ENCODE measurements at places on chromosomes 5 and 9.

- no peak for DNase-seq
These were observed 29.9 kb downstream of the RUSC2 start for GRCh38 chr9:35519692-35520363.

DNA sequence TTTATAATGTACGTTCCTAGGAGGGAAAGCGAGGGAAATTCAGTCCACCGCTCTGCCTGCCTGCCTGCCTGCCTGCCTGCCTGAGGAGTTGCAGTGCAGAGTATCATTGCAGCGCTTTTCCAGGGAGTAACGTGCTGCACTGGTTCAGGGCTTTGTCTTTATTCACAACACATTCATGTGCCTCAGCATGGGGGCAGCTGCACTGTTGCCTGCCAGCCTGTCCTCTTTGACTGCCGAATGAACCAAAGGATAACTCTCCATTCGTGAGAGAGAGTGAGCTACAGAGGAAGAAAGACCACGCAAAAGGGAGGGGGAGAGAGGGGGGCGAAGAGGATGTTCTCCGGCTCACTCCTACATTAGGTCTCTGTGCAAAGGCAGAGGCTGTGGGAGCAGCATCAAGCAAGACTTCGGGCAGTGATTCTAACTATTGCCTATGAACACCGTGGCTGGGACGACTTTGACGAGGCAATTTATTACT, 791.2 kb downstream of the MAT2B start:
- DNase-seq = no peak

- no peak for DNase-seq
These were observed 22.7 kb upstream of the QSOX2 start for GRCh38 chr9:136268318-136268717.

GRCh38 chr5:175842506-175842905, 28.9 kb upstream of the CPLX2 start:
- no peak for DNase-seq

- no peak for DNase-seq
These were observed 72.2 kb upstream of the ADAMTS19 start for GRCh38 chr5:129387944-129388343.

- DNase-seq = peak; percentile 2
These were observed 179.5 kb downstream of the YTHDC2 start for GRCh38 chr5:113692891-113693457.

DNA sequence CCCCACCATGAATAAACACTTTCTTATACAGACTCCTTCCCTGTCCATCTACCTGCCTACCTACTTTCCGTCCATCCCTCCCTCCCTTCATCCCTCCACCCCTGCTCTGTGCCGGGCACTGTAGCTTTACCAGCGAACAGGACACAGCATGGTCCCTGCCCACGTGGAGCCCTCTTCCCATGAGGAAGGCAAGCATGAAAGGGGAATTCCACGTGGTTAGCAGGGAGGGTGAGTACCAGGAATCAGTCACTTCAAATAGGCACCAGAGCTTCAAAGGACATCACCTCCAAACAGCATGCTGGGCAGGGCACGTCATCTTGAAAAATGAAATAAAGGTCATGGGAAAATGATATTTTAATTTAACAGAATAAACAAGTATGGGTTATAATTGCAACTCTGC, 35.0 kb upstream of the TDRD7 start:
- no peak for DNase-seq

GRCh38 chr5:137308311-137308710, 190.8 kb downstream of the SPOCK1 start:
- DNase-seq = no peak

DNA sequence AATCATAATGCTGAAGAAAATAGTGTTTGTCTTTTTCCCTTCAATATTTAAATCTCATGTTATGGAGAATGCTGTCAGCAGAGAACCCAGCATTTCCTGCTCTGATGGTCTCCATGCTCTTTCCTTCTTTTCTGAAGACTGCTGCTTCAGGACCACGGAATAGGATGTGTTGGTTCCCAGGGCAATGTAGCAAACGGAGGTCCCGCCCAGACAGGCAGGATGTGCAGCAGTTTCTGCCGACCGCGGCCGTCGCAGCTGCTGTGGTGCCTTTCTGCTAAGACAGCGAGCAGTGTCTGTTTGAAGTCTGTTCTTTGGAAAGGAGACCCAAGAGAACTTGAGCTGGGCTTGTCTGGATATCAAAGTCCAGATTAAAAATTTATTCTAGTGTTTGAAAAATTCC, 654.3 kb downstream of the CCDC171 start:
- DNase-seq = peak; percentile 78

GRCh38 chr5:159157552-159157951, 51.8 kb downstream of the RNF145 start:
- DNase-seq = no peak

- no peak for DNase-seq
These were observed 631.9 kb downstream of the PSAT1 start for GRCh38 chr9:78928625-78929405.

GRCh38 chr9:32442433-32442832, 58.0 kb downstream of the ACO1 start:
- no peak for DNase-seq

- no peak for DNase-seq
These were observed 89.0 kb upstream of the MAP1B start for GRCh38 chr5:72018143-72018803.

GRCh38 chr9:134477342-134477925, 151.2 kb downstream of the RXRA start:
- no peak for DNase-seq

DNA sequence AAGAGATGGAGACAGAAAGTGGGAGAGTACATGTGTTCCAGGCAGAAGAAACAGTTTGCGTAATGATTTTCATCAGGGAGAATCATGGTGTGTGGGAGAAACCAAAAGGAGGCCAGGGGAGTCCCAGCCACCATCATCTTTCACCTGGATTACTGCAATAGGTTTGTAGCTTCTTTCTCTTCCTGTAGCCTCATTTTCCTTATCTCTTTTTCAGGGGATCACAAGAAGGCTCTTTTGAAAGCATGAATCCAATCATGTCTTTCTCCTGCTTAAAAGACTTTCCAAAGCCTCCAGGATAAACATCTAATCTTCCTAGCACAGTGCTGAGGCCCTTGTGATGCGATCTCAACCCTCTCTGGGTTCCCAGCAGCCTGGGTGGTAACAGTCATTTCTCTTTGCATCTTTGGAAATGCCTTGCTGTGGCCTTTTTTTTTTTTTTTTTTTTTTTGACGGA, 10.3 kb upstream of the GPBP1 start:
- no peak for DNase-seq

- DNase-seq = no peak
These were observed 75.9 kb downstream of the TENT4A start for GRCh38 chr5:6788956-6789649.

GRCh38 chr5:173744551-173744950, 128.1 kb upstream of the BOD1 start:
- DNase-seq = no peak

DNA sequence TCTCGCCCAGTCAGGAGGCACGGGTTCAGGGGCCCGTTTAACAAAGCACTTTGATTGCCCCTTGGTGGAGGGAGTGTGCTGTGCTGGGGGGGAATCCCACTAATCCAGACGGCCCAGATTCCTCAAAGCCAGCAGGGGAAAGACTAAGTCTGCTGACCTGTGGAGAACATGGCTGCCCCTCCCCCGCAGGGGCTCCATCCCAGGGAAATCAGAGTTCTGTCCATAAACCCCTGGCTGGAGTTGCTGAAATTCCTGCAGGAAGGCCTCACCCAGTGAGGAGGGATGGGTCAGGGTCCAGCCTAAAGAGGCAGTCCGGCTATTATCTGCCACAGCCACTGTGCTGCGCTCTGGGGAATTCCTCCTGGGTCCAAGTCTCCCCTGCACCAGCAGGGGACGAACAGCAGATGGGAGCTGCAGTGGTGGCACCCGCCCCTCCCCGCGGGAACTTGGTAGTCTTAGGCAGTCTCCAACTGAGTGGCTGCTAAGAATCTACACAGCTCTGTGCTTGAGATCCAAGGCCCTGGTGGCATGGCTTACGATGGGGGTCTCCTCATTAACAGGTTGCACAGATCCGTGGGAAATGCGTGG, 174.0 kb upstream of the DAB2 start:
- DNase-seq = no peak

- peak; percentile 71 for DNase-seq
These were observed 596 bp upstream of the CDC37L1 start for GRCh38 chr9:4678679-4679267.

GRCh38 chr5:138655530-138656190, 80.5 kb upstream of the HSPA9 start:
- DNase-seq = no peak

GRCh38 chr5:82097-82496, 9.9 kb upstream of the PLEKHG4B start:
- DNase-seq = no peak

- DNase-seq = no peak
These were observed 81.2 kb upstream of the TRIM32 start for GRCh38 chr9:116605904-116606341.

DNA sequence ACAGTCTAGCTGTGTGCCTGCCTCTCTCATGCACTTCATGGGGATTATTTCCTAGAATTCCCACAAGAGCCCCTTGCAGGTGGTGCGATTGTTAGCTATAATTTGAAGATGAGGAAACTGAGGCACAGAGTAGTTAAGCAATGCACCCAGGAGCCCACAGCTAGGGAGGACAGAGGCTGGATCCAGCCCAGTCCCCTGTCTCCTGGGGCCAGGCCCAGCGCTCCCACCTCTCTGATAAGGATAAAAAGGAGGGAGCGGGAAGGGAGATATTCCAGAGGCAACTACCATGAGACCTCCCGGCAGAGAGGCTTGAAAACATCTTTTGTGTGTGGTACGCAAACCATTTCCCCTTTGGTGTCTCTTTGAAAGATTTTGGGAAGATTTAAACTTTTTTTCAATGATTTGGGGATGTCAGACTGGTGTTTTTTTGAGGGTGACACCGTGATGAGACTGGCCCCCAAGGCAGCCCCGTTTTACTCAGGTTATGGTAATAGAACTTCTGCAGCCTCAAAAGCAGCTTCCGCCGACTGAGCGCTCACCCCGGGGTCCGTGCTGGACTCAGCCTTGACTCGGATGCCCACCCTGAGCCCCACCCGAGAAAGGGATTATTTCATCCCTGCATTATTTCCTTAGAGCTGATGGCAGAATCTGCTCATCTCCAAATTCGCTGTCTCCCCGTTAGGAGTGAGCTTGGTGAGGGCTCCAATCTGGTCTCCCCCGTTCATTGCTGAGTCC, 144.7 kb upstream of the IER5L start:
- DNase-seq = no peak

DNA sequence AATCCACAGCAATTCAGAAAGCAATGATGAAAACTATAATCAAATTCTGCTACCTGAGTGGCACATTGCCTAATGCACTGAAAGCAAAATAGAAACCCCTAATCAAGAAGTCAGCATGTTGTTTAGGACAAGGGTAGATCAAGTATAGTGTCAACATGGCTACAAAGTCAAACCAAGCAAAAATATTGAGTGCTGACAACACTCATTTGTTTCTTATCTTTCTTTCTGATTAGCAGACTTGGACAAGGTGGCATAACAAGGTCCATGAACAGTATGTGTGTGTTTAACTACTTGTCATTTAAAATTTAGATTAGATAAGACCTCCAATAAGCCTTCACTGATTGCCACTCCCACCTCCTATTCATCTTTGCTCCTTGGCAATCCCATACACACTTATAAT, 332.4 kb downstream of the KIAA0825 start:
- no peak for DNase-seq

- no peak for DNase-seq
These were observed at the start of gene CCL27 for GRCh38 chr9:34662526-34663302. Gene CCL27, minus strand, starts transcription at chr9:34662657. Its CDS starts 24 bp downstream, at chr9:34662633.

DNA sequence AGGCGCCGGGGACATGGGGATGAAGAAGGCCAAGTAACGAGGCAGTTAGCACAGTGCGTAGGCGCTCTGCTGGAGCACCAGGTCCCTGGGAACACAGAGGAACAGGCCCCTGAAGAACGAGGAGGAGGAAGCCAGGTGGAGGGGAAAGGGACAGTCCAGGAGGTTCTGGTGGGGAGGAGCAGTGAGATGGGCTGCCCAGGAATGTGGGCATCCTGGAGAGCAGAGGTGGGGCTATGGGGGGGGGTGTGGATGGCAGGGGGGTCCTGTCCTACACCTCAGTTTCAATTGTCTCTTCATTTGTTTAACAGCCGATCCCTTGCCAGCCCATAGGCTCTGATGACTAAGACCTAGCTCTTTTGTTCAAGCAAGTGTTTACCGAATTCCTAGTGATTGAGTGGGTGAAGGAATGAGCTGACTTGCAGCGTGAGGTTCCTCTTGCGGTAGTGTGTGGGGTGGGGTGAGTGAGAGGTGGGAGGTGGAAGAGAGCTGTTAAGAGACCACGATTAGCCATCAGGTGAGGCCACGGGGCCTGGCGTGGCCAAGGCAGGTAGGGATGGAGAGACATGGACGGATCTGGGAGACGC, 8.4 kb upstream of the PHYHD1 start:
- no peak for DNase-seq

DNA sequence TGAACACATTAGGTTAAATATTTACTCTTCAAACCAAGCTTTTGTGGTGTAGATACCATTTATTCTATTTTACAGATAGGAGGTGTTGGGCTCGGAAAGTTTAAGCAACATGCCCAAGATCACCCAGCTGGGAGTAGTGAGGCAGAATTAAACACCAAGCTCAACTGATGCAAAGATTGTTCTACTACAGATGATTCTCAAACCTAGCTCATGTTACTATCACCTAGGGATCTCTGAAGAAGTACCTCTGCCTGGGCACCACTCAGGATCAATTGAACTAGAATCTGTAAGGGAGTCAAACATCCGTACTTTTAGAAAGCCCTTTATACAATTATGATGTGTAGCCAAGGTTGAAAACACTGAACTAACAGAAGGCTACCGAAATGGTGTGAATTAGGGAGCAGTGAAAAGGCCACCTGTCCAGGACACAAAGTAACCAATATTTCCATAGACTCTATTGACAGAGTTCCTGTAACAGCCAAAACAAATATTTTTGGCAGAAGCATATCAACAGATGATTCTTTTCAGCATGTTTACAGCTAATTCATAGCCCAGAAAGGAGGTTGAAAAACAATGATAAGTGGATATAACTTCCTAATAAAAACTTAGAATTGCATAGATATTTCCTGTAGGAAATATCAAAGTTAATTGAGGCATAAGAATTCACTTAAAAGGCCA, 158.5 kb upstream of the PTGER4 start:
- DNase-seq = no peak

- no peak for DNase-seq
These were observed 29.7 kb downstream of the LARP1 start for GRCh38 chr5:154784856-154785255.

GRCh38 chr9:112694706-112695555, 23.0 kb downstream of the INIP start:
- no peak for DNase-seq

GRCh38 chr9:88808019-88808656, 183.1 kb upstream of the S1PR3 start:
- DNase-seq = no peak

- no peak for DNase-seq
These were observed 27.1 kb upstream of the TNIP1 start for GRCh38 chr5:151107738-151108520.

GRCh38 chr9:93057703-93058354, 672 bp upstream of the SUSD3 start:
- DNase-seq = no peak
